ENCODE measurements at places on chromosomes 11 and 22.

GRCh38 chr11:97973352-97973857 lies 1047.3 kb upstream of the CNTN5 start:
- DNase-seq: no peak

DNA sequence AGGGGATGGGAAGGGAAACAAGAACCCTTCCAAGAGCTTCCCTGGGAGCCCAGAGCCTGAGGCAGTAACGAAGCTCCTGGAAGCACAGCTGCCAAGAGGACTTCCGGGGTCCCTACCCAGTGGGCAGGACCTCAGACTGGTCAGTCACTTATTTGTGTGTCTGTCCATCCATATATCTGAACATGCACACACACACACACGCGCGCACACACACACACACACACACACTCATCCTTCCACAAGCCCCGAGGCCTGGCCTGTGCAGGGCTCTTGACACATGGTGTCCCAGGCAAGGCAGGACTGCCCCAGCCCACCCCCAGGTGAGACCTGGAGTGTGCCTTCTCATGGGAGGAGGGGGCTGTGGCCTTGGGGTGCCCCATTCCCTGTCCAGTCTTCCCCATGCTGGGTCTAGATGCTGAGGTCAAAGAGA lies 44.9 kb downstream of the IGLL5 start:
- no peak for DNase-seq

GRCh38 chr22:46292732-46293131 lies 3.9 kb upstream of the GTSE1 start:
- no peak for DNase-seq

- no peak for DNase-seq
These were observed 157.6 kb downstream of the RAB38 start for GRCh38 chr11:88017666-88018065.

DNA sequence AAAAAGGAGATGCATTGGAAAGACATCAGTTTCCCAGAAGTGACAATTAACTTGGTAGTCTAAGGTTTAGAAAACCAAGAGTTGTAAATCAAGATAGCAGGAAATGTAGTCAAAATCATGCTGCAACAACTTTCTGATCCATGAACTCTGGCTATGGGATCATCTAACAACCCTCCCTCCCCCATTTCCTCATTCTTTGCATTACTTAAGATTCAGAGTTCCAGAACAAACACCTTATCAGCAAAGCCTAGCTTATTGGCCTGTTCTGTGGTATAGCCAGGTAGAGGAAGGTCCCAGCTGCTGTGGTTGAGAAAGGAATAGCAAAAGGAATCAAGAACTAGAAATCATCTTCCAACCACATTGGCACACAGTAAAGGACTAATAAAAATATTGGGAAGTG lies 651.1 kb downstream of the METTL15 start:
- no peak for DNase-seq

DNA sequence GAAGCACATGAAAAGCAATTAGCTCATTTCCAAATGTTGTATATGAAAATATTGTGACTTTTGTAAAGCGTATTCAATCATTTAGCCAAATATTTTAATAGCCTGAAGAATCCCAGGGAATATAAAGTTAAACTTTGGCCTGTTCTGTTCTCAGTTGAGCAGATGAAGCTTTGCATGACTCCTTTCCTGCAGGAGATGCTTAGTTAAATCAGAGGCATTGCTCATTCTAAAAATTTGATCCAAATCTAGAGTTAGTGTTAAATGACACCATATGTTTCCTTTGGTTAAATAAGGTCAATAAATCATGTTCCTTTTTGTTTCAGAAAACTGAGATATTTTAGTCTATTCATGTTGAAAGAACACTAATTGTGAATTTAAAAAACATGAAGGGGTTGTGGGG lies 51.2 kb upstream of the BIRC3 start:
- DNase-seq: no peak

DNA sequence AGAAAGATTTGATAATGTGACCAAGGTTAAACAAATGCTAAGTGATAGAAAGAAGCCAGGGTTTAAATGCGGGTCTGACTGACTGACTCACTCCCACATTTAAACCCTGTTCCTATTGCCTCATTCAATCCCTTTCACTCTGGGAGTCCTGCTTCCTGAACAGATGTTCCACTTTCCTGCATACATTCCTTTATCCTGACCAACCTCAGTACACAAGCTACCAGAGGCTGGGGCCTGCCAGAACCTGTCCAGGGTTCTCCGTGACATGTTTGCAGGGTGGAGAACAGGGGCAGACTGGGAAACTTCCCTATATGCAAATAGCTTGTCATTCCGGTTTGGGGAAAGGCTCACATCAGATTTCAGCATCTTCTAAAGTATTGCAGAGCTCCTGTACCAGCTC lies 3.0 kb upstream of the ANKK1 start:
- no peak for DNase-seq

- DNase-seq: no peak
These were observed 15.3 kb downstream of the PTPN5 start for GRCh38 chr11:18776324-18776723.

DNA sequence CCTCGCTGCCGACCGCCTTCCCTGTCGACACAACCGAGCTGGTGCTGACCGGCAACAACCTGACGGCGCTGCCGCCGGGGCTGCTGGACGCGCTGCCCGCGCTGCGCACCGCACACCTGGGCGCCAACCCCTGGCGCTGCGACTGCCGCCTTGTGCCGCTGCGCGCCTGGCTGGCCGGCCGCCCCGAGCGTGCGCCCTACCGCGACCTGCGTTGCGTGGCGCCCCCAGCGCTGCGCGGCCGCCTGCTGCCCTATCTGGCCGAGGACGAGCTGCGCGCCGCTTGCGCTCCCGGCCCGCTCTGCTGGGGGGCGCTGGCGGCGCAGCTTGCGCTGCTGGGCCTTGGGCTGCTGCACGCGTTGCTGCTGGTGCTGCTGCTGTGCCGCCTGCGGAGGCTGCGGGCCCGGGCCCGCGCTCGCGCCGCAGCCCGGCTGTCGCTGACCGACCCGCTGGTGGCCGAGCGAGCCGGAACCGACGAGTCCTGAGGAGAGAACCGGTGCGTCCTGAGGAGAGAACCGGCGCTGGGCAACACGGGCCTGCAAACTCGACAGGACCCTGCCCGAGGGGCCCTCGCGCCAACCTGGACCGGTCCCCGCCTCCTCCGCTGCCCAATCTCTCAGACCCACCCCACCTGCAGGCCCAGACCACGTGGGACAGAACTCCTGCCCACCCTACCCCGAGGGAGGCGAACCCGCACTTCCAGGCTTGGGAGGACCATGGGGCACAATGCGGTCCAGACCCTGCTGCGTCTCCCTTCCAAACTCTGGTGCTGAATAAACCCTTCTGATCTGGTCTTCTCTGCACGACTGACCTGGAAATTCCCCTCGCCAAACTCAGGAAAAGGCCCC lies 866 bp downstream of the GP1BB start:
- DNase-seq: no peak

- DNase-seq: no peak
These were observed 114.7 kb downstream of the BUD13 start for GRCh38 chr11:116657842-116658825.

- no peak for DNase-seq
These were observed 113.6 kb upstream of the MTNR1B start for GRCh38 chr11:92855607-92856405.

GRCh38 chr11:83002053-83002452 lies 69.6 kb downstream of the RAB30 start:
- DNase-seq: no peak

- no peak for DNase-seq
These were observed 20.1 kb upstream of the SIK2 start for GRCh38 chr11:111582163-111582562.

DNA sequence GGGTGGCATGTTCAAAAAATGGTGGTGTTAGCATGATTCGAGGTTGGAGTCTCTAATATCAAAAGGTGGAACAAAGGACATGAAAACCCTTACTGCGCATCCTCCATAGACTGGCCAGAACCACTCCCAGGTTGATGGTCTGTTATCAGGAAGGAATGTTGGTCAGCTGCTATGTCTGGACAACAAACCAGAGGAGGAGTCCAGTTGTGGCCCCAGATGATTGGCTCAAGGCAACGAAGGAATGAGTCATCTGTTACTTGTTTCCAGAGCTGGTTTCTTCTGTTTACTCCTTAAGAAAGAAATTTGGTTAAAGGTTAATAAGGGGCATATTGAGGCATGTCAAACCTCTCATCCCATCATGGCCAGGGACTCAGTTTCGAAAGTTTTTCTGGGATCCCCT lies 56.8 kb upstream of the GRIA4 start:
- no peak for DNase-seq

DNA sequence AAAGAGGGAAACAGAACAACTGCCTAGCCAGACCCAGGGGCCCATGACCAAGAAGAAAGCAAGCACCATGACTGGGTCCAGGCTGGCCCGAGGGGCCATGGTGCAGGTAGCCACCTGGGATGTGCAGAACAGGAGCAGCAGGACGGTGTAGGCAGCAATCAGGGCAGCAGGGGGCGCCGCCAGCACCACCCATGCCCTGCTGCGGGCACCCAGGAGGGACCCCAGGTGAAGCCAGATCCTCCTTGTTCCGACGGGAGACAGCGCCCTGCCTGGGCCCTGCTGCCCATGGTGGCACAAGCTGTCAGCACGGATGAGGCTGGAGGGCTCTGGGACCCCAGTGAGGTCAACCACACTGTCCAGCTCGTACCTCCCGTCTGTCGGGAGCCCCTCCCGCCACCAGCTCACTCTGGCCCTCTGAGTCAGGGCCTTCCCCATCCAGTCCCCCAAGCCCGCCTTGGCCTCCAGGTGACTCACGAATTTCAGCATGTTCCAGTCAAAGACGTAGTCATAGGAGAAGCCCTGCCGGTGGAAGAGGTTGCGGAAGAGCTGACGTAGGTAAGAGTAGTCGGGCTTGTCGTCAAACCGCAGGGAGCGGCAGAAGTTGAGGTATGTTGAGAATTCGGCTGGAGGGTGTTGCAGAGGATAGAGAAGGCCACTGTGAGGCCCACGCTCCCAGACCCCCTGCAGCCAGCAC lies 18.8 kb downstream of the CSNK1E start:
- DNase-seq: peak; percentile 21

DNA sequence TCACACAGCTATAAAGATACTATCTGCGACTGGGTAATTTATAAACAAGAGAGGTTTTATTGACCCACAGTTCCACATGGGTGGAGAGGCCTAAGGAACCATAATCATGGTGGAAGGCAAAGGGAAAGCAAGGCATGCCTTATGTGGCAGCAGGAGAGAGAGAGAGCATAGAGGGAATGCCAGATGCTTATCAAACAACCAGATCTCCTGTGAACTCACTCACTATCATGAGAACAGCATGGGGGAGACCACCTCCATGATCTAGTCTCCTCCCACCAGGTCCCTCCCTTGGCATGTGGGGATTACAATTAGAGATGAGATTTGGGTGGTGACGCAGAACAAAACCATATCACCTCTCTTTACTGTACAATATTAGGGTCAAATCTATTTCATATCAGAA lies 1101.6 kb upstream of the RAG2 start:
- no peak for DNase-seq

GRCh38 chr11:79488286-79488685 lies 47.5 kb upstream of the TENM4 start:
- DNase-seq: no peak

DNA sequence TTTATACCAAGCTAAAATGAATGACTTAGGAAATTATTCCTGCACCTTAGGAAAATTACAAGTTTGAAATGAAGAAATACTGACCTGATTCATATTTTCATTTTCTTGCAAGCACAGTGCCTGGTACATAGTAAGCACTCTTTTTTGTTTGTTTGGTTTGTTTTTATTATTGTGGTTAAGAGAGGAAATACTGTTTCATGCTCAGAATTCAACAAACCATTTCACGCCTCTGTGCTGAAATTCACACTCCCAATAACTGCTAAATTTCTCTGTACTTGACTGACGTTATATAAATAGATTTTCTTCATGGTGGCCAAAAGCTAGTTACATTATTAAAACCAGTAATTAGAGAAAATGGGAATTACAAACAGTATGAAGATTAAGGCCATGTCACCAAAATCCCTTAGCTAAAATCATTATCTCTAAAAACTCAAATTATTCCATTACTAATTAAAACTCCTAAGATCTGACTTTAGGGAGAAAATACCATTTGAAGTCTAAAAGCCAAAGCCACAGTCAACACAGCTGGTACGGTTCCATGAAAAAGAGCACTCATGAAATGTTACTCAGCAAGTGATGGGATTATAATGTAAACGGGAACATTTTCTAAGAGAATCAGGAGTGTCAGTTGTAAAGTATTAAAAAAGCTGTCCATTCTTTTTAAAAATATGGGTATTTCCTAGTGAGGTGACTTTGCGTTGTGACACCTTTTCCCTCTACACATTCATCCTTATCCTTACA lies 77.8 kb upstream of the DDI1 start:
- no peak for DNase-seq

All from activated T-helper 1 cell treated with anti-CD3 and anti-CD28 coated beads, Interleukin-2, amount 50 U/mL, for 16 hours (primary cell).